ENCODE measurements at places on chromosomes 7 and 10.

GRCh38 chr10:123526356-123527064 lies 139.6 kb upstream of the GPR26 start:
- no peak for DNase-seq

GRCh38 chr7:27920281-27920946 lies 180.5 kb downstream of the TAX1BP1 start:
- no peak for DNase-seq

- DNase-seq, result no peak
Observed at GRCh38 chr10:114698271-114699061, 40.4 kb upstream of the ABLIM1 start.

DNA sequence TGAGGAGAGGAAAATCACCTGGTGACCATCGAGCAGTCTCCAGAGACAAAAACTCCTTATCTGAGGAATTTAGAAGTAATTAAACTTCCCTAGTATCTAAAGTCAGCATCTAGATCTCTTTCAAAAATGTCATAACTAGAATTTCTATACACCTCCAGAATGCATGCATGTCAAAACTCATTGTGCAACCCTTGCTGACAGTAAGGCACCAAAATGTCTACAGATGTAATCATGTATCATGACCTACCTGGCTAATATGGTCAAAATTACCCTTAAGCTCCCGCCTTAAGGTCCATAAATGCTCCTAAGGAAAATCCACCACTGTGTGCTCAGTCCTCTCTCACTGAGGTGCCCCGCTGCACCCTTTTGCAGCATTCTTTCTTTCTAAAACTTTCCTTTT lies 16.4 kb upstream of the LGI1 start:
- no peak for DNase-seq

DNA sequence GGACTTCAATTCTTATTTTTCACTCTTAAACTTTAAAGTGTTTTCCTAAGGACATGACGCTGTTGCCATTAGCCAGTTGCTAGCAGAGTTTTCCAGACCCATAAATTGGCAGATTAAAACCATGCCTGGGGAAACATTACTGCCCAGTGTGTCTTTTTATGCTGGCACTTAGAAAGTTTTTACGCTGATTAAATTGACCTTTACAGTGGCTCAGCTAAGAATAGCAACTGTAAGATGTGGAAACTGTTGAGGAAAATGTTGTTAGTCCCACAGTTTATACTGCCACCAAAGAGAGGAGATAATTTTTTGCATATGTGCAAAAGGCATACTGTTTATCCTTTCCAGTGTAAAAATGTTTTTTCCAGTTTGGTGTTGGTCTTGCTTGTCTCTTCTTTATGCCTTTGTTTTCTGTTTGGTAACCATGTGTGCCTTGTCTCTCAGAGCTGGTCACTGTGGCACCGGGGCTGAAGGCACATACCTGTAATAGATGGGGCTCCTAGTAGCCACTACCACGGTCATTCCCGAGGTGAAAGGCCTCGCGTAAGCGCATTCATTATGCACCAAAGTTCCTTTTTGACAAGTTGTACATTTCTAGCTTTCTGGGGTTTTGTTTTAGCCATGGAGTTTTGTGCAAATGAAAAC lies 45.3 kb downstream of the CYP17A1 start:
- DNase-seq, result no peak
